Left ventricle myocardium inferior (tissue), 1 donor: ENCODE measurements at places on chromosomes 2 and 18. TPM values are rescaled to one million over a fixed set of nuclear protein-coding genes. Genes with fewer than 3 reads are reported as not detected.

GRCh38 chr2:160324161-160324800 is 124.2 kb upstream of the ITGB6 start:
- peak overlapping the region; percentile 57 for H3K27ac ChIP-seq
- H3K36me3 ChIP-seq, result no peaks in the 10 kb centered on the region
- peaks cover 100% of the 10 kb centered on the region for H3K4me1 ChIP-seq
- no peak overlapping the region for H3K4me3 ChIP-seq

The HJURP gene
- 0.36 TPM for total RNA-seq

The KCNS3 gene
- total RNA-seq, result 4.0 TPM

The PDE11A gene
- total RNA-seq, result 2.5 TPM

DNA sequence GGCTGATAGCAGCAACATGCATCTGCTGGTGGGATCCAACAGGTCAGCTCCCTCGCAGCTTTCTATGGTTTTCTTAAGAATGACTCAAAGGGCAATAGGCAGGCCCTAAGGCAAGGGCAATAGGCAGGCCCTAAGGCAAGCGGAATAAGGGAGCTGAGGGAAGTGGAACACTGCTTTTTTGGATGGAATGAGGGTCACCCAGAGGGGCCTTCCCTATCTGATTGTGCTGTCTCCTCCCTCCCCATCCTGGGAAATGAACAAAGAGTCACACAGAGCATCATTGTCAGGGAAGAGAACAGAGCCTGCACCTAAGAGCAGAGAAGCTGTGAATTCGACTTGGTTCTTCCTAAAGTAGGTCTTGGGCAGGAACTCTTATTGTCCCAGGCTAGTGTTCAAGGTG is 43.3 kb upstream of the PTPRM start:
- H3K4me1 ChIP-seq, result peaks cover 13% of the 10 kb centered on the region
- peak overlapping the region; percentile 52 for H3K27ac ChIP-seq
- no peaks in the 10 kb centered on the region for H3K36me3 ChIP-seq

DNA sequence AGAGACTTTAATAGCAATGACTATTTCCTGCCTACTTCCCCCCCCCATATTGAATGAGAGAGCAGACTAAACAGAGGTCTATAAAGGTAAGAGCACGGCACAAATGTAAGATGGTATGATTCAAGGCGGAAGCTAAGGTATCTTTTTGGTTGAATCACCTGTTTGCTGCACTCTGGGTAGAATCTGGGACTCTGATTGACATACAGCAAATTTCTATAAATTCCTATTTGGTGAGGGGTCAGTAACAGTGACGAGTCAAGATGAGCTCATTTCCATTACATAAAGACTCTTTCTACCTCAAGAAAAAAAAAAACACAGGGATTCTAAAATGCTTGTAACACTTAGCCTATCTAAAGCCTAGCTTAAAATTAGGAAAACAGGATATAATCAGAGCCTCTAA is 297.3 kb downstream of the TNS1 start:
- H3K27ac ChIP-seq, result no peak overlapping the region
- H3K27me3 ChIP-seq, result no peaks in the 10 kb centered on the region
- H3K36me3 ChIP-seq, result no peaks in the 10 kb centered on the region
